ENCODE measurements at places on chromosomes 3 and 15.
A peak's percentile ranks its signal among the peaks of the same experiment; 100 is the strongest.

DNA sequence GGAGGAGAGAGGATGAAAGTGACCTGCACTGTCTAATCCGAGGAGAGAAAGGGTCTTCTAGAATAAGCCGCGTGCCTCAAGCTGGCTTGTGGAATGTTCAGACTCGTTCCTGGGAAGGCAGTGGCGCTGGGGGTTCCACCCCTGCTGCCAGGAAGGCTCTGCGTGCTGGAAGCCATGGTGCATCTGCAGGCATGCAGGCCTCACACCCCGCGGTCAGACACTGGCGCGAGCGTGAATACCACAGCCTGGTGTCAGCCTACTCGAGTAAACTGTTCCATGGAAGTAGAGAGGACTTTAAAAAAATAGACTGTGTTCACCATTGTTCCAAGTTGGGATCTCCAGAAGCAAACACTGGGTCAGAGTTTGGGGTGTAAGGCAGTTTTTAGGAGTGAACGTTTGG lies 25.9 kb upstream of the GABRG3 start:
- DNase-seq, result no peak

- no peak for DNase-seq
Measured at GRCh38 chr3:177396733-177397132, 199.5 kb upstream of the TBL1XR1 start.

- no peak for DNase-seq
Measured at GRCh38 chr3:17799312-17799711, 56.9 kb upstream of the TBC1D5 start.

DNA sequence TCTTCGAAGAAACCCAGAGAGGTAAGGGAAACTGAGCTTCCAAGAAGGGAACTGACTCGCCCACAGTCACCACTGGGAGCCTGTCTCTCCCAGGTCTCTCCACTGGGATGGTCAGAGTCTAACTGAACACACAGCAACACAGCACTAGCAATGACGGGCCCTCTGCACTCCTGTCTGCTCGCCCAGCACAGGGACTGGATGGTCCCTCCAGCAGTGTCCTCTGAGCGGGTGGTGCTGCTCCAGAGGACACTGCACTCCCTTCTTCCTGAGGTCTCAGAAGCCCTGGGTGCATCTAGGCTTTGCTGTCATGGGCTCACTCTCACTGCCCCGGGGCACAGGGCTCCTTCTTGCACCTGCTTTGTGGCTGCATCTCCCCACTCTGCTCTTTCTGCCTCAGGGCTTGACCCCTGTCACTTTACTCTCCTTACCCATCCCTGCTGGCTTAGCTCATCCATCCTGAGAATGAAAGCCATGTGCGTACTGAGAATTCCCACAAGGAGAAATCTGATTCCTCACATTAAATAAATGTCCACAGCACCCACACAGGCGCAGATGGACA lies 356.6 kb downstream of the GABRG3 start:
- no peak for DNase-seq

- no peak for DNase-seq
Measured at GRCh38 chr15:86840996-86841395, 761.3 kb downstream of the AGBL1 start.

DNA sequence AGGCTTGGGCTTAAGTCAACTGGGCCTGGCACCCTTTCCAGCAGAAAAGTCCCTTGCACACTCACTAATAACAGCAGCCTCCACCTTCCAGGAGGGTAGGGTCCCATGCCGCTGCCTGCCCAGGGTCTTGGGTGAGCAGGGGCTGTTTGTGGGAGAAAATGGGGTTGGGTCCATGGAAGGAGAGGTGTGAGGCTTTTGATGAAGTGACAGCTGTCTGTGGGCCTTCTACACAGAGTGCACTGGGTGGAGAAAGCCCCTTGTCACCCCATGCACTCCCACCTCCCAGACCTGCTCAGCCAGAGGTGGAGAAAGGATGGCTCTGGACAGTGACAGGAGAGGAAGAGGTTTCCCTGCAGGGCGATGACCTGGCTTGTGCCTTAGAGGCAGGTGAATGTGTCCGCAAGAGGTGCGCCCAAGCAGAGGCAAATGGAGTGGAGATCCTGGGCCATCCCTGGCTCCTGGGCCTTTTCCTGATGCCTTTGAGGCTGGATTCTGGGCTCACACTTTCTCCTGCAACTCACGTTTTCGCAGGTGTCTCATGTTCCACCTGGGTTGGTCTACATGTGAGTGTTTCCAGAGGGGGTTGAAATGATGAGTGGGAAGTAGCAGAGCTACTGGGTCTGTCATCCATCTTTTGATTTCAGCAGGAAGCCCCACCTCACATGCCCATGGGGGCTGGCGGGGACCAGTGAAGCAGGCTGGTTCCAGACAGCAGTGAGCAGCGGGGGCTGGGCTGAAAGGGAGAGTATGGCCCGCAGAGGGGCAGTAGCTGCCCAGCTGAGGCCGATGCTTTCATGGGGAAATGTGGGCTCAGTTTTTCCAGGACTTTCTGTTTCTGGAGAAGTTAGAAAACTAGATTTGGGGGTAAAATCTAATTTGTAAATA lies 85.2 kb upstream of the PRR23E start:
- no peak for DNase-seq

DNA sequence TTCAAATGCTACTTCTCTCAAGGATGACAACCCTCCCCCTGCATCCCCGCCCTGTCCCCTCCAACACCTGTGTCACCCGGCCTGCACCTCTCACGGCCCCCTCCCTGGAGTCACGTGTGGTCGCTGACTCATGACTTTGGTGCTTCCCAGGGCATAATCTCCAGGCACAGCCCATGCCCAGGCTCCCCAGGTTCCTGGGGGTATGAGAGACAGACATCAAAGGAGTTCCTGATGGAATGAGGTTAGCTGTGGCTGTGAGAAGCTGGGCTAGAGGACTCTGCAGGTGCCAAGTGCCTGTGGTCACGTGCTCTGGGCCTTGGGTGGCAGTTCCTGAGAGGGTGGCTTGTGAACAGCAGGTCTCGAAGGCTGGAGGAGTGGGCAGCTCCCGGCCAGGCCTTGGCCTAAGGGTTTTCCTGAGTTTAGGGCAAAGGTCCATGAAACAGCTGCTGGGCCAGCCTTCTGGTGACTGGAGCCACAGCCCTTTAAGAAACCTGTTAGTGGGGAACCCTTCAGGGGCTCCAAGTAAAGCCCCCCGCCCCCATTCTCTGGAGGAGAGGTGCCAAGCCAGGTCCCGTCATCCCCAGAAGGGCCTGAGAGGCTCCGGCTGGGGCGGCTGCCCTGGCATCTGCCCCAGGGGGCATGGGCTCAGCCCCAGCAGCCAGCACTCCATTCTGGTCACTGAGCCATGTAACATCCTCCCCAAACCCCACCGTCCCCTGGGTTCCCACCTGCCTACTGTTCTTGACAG lies 230.0 kb downstream of the XXYLT1 start:
- no peak for DNase-seq

GRCh38 chr3:27596334-27596841 lies 112.2 kb upstream of the SLC4A7 start:
- DNase-seq, result peak; percentile 24

GRCh38 chr3:156685198-156685597 lies 10.8 kb downstream of the TIPARP start:
- no peak for DNase-seq

DNA sequence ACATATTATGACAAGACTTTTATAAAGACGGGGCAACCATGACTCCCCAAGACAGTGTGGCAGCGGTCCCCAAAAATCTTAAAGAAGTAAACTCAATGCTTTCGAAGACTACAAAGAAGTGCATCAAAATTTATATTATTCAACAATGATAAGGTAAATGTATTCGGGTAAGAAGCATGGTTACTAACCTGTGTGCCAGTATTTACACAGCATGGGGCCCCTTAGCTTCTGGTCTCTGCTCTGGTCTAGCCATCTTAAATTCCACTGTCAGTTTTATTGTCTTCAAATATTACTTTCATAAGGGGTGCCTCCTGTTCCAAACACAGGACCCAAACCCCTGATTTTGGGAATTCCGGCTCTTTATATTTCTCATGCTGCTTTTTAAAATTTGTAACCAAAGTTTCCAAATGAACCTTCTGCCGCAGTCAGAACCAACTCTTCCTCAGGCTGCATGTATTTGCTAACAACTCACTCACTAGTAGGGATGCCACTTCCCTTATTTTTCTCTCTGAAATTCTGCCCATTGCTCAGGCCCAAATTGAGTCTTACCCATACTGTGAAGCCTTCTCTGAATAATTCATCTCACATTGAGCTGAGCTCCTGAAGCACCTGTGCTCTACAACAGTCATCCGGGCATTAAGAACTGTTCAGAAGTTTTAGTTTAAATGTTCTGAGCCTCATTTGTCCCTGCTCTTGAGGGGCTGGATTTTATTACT lies 1.2 kb downstream of the TTC23 start:
- no peak for DNase-seq

DNA sequence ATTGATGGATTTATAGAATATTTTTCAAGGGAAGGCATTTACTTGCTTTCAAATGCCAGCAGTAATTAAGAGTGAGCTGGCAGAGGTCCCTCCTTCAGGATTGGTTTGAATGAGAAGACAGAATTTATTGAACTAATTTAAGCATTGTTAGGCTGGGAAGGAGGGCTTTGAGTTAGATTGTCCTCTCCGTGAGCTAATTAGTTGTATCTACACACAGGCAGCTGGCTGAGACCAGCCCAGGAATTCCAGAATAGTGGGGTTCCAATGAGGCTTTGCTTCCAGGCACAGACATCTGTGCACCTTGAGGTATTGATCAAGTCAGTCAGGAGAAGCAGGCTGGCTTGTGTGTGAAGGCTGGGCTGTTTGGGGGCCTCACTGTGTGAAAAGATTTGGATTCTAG lies 124.0 kb upstream of the WNT5A start:
- no peak for DNase-seq

DNA sequence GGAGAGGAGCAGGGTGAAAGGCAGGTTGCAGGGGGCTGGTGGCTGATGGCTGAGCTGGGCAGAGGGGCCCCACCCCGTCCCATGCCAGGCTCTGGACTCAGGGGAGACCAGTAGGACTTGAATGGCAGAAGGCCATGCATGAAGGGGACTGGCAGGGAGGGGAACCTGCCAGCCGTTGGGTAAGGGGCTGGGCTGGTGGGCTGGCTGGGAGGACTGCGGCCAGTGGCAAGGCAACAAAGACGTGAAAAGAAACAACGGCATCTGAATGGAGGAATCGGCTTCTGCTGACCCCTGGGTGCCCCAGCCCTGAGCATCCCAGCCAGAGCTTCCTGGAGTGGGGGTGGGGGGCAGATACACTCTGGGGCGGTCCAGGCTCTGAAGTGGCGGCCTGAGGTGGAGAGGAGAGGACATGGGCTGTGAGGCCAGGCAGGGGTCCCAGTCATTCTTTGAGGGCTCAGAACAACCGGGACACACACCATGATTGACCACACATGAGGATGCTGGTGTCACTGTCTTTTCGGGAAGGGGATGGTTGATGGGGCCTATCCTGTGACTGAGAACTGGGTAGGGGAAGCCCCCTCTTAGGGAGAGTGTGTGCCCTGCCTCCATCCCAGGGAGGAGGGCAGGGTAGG lies 11.7 kb downstream of the GLYCTK start:
- DNase-seq, result no peak

- DNase-seq, result no peak
Measured at GRCh38 chr15:71252044-71252739, 136.9 kb downstream of the THSD4 start.

GRCh38 chr15:24678485-24678884 lies 2.9 kb downstream of the NPAP1 start:
- DNase-seq, result no peak

- DNase-seq, result no peak
Measured at GRCh38 chr3:158918451-158918850, 116.6 kb downstream of the MFSD1 start.

- DNase-seq, result no peak
Measured at GRCh38 chr3:150484410-150484809, 61.9 kb downstream of the SERP1 start.

DNA sequence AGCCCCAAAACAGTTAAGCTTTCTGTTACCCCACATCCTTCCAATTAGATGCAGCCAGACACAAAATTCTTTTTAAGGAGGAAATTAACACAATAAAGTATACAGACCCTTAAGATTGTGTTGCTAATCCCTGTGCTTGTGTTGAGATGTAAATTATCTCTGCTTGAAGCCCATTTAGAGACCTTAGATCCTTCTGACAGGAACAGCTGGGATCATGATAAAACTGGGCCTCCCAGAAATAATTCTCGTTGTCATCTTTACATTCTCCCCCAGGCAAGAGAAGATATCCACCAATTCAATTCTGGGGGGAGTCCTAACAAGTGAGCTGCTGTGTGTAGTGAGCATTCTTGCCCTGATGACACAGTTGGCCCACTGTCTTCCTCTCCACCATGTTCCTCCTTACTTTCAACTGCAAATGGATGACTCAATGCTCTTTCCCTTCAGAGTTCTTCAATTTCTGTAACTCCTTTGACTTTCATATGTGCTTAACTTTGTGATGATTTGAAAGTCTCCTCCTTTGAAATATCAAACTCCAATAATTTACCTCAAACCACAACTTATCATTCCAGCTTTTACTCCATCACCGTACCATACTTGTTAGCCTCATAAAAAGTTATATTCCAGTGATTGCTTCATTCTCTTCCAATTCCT lies 186.6 kb downstream of the RAP2B start:
- DNase-seq, result no peak

DNA sequence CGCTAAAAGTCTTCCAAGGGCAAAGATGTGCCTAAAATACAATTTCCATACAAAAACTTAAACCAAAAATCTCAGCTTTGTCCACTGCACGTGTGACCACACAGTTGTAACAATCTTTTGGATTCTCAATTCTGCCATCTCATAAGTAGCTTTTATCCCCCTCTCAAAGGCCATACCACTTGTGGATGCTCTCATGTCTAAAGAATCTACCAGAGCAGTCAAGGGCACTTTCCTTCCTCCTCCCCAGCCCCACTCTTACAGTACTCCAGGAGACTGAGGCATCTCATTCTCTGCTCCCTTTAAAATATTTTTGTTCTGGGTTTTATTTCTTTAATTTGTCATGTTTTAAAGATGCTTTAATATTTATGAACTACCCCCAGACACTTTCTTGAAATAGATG lies 102.3 kb upstream of the PFN2 start:
- DNase-seq, result no peak

DNA sequence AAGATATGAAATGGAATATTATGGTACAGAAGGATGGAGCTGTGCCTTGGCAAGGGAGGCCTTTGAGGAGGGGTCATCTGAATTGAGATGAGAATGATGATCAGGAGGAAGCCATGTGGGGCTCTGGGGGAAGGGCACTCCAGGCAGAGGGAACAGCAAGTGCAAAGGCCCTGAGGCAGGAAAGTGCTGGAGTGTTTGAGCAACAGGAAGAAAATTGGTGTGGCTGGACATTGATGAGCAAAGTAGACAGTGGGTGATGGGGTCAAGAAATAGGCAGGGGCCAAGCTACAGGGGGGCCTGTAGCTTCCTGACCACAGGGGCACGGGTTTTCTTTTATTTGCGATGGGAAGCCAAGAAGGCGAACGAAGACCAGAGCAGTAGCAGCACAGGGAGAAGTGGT lies 3.3 kb upstream of the GP9 start:
- DNase-seq, result no peak
